ENCODE measurements at places on chromosomes 1 and 21. TPM values are rescaled to one million over a fixed set of nuclear protein-coding genes. Genes with fewer than 3 reads are reported as not detected.
A peak's percentile ranks its signal among the peaks of the same experiment; 100 is the strongest.

Gene RAB4A
- 73.6 TPM for total RNA-seq

Gene LIPI
- total RNA-seq = 5.9 TPM

Gene SNX7
- 21.9 TPM for total RNA-seq

Gene SYCP1
- not detected for total RNA-seq

Gene CLCA2
- total RNA-seq = not detected

Gene PLA2G5
- 1.8 TPM for total RNA-seq

Gene COL6A1
- 168 TPM for total RNA-seq

Gene SPRR2E
- total RNA-seq = not detected

DNA sequence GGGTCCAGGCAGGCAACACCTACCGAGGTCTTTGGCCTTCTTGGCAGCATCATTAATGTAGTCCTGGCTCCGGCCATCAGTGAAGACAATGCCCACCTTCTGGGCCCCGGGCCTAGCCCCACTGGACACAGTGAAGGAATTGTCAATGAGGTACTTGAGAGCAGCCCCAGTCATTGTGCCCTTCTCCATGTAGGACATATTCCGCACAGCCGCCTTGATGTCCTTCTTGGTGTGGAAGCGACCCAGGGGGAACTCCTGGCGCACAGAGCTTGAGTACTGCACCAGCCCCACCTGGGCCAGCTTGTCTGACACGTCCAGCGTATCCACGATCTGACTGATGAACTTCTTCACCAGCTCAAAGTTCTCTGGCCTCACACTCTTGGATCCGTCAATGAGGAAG, 7.5 kb downstream of the MATN1 start:
- no peak for DNase-seq

DNA sequence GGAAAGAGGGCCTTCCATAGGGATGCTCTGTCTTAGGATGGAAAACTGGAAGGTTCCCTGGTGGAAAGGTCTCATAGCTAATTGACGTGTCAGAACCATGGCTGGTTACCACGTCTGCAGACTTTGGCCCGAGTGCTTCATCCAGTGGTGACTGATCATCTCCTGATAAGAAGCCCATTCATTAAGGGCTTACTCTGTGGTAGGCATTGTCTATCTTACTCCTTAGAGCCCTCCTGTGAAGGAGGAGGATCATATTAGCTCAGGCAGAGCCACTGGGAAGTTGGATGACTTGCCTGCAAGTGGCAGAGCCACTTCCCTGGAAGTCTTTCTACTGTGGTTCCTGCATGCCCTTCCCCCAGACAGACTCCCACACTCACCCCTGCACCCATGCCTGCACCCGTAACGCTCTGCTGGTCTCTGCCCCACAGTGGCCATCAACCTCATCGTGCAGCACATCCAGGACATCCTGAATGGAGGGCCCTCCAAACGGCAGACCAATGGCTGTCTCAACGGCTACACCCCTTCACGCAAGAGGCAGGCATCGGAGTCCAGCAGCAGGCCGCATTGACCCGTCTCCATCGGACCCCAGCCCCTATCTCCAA, 79.9 kb downstream of the UCK2 start:
- no peak for DNase-seq

- DNase-seq = no peak
These were observed 2.3 kb downstream of the ACTL8 start for GRCh38 chr1:17757426-17757825.

DNA sequence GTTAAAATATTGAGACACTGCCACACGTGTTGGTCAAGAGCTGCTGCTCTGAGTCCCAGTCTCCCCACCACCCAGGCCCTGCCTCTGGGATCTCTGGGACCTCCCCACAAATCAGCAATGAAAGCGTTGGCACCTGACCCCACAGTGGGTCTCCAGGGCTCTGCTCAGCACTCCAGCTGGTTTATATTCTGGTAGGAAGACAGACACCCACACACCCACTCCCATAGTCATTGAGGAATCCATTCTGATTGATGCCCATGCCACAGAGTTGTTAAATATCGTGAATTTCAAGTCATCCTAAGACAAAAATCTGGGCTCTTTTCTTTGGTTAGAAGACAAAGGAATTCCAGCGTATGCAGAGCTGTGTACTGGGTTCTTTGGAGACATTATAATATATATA, 91.6 kb downstream of the KIF26B start:
- DNase-seq = no peak

DNA sequence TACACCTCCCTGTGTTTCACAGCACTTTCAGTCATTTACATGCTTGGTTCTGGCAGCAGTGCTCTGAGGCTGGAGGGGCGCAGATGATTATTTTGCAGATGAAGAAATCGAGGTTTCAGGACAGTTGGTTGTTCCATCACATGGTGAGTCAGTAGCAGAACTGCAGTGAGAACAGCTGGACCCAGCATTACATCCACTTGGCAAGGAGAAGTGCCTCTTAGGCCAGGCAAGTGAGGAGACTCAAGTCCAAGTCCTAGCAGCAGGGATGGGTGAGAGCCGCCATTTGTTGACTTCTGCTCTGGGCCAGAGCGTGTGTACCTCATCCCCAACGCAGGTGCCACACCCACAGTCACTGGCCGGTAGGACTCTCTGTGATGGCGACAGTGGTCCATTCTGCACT, 26.8 kb upstream of the EPHA8 start:
- DNase-seq = no peak

DNA sequence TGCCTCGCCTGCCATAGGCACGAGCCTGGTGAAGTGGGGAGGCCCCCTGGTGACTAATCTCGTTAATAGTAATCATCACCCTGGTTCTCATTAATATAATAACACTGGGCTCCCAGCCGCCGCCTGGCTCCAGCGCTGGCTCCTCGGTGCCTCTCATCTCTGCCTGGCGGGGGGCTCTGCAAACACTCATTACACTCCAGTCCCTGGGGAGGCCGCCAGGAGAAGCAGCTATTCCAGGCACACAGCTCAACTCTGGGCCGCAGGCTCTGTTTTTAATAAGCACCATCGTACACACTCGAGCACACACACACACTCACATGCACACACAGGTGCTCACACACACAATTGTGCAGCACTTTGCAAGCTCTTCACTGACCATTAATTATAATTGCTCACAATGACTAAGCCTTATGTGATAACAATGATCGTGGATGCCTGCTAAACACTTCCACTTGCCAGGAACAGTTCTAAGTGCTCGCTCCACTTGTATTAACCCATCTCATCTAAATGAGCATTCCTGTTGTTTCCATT, 52.2 kb downstream of the SDC3 start:
- peak; percentile 30 for DNase-seq

GRCh38 chr1:177838907-177839485, 130.9 kb downstream of the SEC16B start:
- no peak for DNase-seq

- no peak for DNase-seq
These were observed 147.7 kb downstream of the FAF1 start for GRCh38 chr1:50812346-50812745.

DNA sequence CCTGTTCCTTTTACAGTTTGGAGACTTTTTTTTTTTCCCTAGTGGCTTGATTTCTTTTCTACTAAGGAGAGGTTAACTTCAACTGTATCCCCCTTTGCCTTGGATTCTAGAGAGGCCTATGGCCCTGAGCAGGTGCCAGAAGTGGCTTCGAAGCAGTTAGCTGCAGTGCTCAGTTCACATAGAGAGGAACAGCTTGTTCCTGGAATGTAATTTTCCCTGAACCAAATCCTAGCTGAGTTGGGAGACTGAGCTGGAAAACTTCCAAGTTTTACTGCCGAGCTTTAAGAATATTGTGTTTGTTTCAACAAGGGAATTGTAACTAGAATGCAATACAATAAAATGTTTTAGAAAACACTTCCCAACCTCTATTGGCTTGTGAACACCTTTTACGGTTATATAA, 17.5 kb downstream of the RD3 start:
- DNase-seq = peak; percentile 13

DNA sequence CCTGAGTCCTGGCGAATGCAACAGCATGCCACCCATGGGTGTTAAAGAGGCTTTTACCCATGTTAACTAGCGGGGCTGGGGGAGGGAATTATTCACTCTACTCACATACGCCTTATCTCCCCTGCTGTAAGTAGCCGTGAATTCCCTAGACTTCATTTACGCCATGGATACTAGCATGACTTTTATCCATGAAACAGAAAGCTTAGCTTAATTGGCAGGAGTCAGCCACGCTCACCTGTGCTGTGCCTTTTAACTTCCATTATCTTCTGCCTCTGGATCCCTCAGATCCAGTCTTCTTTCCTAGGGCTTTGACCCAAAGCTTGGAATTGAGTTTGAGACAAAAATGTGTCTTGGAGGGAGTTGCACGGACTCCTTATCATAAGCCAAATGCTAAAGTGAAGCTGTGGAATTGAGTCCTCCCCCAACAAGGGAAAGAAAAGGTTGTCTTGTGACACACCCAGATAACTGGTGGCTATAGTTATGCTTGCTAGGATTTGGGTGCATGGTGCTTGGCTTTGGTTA, 9.7 kb upstream of the NASP start:
- DNase-seq = no peak

- peak; percentile 21 for DNase-seq
These were observed 1.8 kb upstream of the CYB5R1 start for GRCh38 chr1:202968895-202969295.

DNA sequence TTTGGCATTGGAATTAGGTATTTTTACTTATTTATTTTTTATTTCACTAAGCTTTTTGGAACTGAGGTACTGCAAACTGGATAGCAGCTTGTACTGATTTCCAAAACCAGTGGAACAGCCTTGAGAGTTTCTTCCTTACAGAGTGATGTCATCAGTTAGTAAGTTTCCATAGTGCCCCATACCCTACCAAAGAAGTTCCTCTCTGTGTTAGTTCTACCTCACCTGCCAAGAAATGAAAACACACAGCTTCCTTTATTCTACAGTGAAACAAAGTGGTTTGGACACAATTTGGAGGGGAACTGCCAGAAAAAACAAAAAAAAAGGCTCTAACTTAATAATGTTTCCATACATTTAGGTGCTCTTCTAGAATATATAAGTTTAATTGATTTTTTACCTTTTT, 430.9 kb upstream of the ADGRL2 start:
- DNase-seq = no peak

GRCh38 chr1:7808253-7808844, 24.3 kb downstream of the PER3 start:
- DNase-seq = no peak

DNA sequence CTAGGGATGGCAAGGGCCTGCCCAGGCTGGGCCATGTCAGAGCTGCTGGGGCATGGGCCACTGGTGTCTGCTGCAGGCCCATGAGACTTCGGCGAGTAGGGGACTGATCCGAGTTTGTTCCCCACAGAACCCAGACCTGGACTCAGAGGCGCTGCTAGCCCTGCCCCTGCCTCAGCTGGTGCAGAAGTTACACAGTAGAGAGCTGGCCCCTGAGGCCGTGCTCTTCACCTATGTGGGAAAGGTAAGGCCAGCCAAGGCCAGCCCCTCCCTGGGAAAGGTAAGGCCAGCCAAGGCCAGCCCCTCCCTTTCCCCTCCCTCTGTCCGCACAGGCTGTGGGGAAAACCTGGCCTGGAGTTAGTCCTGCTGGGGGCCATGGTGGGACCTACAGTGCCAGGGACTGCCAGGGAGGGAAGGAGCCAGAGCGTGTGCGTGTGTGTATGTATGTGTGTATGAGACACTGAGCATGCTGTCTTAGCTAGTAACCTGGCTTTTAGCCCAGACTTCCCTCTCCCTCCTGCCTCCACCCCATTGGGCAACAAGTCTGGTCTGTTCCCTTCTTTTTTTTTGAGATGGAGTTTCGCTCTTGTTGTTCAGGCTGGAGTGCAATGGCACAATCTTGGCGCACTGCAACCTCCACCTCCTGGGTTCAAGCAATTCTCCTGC, 8.0 kb downstream of the FAAH start:
- DNase-seq = peak; percentile 97

GRCh38 chr1:43275826-43276620, 6.2 kb downstream of the TMEM125 start:
- no peak for DNase-seq

DNA sequence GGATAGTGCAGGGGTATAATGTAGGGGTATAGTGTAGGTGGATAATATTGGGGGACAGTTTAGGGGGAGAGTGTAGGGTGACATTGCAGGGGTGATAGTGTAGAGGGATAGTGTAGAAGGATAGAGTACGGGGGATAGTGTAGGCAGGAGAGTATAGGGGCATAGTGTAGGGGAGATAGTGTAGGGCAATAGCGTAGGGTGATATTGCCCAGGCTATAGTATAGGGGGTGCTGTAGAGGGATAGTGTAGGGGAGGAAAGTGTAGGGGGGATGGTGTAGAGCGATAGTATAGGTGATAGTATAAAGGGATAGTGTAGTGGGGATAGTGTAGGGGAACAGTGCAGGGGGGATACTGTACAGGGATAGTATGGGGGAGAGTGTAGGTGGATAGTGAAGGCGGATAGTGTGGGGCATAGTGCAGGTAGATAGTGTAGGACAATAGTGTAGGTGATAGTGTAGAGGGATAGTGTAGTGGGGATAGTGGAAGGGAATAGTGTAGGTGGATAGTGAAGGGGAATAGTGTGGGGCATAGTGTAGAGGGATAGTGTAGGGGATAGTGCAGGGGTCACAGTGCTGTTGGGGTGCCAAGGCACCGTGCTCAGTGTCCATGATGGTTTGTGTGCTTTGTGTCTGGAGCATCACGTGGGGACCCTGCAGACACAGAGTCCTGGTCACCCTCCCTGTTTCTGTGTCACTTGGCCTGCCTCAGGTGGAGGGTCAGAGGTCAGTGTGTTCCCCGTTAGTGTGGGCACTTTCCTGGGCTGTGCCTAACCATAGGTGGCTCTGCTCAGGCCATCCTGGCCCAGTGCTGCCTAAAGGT, 10.5 kb upstream of the ARF1 start:
- no peak for DNase-seq

GRCh38 chr1:234713859-234714258, 103.9 kb upstream of the IRF2BP2 start:
- no peak for DNase-seq

DNA sequence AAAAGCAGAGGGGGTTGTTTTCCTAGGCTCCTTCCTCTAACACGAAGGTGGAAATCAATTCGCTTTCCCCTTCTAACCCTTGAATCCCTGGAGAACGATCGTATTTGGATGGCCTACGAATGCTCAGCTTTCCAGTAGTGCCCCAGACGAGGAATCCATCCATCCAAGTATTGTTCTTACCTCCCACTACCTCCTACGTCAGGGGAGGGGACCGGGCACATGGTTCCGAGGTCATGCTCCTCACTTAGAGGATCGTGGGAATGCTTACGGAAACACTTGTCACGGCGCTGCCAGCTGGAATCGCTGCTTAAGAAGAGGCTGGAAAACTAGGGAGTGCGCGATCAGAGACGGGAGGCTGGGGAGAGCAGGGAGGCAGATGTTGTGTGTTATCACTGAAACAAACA, 47.4 kb downstream of the CAPZB start:
- DNase-seq = no peak

DNA sequence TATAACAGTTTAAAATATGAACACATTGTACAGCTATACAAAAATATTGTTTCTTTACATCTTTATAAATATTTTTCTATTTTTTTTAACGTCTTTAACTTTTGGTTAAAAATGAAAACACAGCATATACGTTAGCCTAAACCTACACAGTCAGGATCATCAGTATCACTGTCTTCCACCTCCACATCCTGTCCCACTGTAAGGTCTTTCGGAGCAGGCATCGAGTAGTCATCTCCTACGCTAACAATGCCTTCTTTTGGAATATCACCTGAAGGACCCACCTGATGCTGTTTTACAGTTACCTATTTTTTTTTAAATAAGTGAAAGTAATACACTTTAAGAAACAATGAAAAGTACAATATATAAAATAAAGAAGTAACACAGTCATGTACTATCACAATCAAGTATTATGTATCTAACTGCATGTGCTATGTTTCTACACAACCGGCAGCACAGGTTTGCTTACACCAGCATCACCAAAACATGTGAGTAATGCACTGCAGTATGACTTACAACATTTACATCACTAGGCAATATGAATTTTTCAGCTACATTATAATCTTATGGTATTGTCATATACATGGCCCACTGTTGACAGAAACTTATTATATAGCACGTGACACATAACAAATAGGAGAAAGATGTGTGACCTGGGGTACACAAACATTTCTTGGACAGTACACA, 254.4 kb downstream of the AKT3 start:
- DNase-seq = no peak
